ENCODE measurements at places on chromosomes 1 and 21.

DNA sequence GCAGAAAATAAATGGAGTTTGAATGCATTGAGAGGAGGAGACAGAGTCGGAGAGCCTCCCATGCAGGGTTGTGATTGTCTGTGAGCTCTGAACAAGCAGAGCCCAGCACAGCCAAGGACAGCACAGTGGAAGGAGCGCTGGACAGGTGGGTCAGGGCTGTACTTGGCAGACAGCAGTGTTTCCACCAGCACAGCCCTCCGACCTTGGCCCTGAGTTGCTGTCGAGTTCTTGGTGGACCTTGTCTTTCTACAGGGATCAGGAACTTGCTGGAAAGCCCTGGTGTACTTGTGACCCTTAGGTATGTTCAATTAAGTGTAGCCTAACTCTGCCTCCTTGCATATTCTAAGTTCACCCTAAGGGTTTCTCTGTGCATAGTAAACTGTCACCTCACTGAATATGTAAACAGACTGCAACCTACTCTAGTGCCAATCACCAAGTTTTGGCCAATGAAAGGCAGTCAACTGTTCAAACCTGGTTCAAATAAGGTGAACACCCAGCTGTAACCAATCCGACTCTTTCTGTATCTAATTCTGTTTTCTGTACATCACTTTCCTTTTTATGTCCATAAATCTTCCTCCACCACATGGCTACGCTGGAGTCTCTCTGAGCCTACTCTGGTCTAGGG is 86.6 kb upstream of the SLC25A33 start:
- DNase-seq = no peak

DNA sequence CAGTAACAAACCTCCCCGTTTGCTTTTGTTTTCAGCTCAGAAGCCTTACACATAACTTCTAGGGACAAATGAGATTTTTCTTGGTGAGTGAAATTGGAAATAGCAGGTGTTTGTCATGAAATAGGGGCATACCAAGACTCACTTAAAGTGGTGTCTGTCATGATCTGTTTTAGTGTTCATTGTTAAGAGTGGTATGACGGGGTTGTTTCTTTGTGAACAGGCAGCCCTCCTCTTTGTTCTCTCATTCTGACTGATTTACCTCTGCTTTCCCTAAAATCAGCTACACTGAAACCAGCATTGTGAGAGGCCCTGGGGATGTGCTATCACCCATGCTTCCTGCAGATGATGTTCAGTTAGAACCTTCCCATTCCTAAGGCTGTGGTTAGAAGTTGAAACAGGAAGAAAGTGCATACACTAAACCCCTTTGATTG is 2.5 kb upstream of the ERO1B start:
- no peak for DNase-seq

- DNase-seq = no peak
Observed at GRCh38 chr1:9119745-9120144, 9.2 kb downstream of the GPR157 start.

DNA sequence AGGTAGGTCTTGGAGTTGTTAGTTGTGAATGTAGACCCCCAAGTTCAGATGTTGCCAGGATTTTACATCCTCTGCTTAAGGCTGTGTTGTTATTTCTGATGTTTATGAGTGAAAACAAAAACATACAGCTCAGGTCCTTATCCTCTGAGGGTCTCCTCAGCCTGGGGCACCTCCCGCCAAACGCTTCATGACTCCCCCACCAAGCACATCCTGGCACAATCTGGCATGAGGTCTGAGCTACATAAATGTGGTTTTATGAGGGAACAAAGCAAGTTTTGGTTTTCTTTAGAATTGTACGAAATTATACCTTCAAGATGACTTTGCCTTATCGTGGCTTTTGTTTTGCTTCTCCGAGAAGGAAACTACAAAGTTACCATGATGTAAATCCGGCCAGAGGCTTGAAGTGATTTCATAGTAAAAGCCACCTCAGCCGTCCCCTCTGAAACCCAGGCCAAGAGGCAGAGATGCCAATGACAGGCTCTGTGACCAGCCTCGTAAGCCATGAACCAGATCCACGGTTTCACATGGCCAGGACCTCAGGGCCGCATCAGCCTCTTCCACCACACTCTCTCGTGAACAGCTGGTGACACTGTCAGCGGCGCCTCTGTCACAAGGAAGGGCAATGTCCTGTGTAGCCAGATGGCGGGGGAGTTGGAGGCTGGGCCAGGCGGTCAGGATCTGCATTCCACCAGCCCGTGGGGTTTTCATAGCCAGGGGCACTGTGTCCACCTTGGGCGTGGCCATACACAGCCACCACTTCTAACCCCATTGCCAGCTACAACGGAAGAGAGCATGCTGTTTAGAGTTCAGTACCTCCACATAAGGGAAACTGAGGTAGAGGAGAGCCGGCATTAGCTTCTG is 199.4 kb downstream of the KIF26B start:
- no peak for DNase-seq

GRCh38 chr1:2334883-2335534 is 56.3 kb downstream of the MORN1 start:
- peak; percentile 44 for DNase-seq

Measured in NCI-H226 (cell line).